ENCODE measurements at places on chromosomes 5 and 9.
A peak's percentile ranks its signal among the peaks of the same experiment; 100 is the strongest.

DNA sequence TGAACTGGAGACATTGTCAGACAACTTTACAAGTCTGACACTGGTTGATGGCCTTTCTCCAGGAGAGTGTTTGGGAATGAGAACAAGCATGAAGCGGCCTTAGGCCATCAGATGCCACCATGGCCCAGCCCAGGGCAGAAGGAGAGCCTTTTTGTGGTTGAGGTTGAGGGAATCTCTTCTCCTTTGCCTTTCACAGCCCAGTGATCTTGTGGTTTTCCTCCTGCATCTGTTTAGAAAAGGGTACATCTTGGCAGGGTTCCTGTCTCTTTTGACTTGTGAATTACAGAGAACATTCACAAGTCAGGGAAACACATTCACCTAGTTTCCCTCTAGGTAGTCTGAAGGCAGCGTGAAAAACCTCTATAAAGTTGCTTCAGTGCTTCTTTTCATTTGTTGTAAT is 27.5 kb downstream of the DMRT2 start:
- no peak for DNase-seq

GRCh38 chr5:1401536-1402138 is 43.6 kb downstream of the SLC6A3 start:
- DNase-seq: peak; percentile 85

DNA sequence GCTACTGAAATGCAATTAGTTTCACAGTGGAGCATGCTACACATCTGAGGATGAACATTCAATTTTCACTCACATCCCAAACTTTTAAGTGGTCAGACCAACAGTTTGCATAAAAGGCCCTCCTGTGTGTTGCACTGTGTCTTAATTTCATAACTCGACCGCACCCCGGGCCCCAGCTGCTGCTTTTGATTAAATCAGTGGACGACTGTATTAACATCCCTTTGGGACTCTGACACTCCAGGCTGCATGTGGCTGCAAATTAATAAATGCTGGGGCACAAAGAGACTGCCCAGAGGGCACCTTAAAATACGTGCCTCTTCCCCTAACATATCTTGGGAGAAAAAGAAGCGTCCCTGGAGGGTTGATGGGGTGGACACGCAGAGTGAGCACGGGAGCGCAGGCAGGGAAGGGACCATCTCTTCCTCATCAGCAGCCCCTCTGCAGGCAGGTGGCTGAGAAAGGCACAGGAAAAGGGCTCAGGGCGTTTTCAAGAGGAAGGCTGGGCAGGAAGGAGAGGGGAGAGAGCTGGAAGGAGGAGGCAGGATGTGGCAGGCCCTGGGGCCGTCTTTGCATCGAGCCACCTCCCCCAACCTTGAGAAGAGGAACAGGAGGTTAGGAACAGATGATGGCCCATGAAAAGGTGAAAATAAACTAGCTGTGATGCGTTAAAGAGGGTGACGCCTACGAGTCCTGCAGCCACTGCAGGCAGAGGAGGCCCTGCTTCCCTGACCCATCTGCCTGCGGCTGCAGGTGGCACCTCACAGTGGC is 18.6 kb downstream of the MED10 start:
- peak; percentile 46 for DNase-seq

DNA sequence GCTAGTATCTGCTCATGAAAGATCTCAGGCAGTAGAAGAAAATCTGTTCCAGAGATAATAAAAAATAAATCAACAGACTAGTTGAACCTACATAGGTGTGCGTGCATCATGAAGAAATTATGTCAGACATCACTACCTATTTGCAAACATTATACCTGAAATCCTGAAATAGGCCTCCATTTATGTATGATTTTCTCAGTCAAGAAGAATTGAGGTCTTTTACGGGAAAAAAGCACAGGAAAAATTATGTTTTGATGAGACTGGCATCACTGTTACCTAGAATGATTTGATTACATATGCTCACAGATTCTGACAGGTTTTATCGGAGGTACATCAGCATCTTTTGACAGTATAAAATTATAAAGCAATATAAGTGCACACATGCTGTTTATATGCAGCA is 1570.5 kb upstream of the NUDT12 start:
- DNase-seq: no peak

DNA sequence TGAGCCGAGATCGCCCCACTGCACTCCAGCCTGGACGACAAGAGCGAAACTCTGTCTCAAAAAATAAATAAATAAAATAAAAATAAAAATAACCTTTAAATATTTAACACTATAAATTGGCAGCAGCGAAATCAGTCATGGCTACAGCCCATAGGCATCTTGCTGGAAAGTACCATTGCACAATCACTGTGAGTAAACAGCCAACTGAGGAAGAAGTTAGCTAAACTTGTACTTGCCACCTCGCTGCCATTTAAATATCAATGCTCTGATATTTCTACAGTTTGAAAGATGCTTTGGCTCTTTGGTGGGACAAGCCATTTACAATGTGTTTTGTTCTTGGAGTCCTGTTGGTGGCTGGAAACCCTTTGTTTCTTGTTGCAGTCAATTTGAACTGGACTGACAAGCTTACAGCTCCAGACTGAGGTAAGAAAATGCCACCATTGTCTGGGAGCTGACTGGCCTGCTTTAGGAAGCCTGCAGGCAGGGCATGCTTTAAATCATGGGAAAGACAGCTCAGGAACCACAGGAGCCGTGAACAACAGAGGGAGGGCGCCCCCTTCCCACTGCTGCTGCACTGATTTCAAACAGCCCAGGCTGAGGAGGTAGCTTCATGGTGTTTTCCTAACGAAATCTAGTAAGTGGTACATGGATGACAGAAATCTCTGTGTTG is 322.8 kb upstream of the RFX3 start:
- DNase-seq: peak; percentile 50

DNA sequence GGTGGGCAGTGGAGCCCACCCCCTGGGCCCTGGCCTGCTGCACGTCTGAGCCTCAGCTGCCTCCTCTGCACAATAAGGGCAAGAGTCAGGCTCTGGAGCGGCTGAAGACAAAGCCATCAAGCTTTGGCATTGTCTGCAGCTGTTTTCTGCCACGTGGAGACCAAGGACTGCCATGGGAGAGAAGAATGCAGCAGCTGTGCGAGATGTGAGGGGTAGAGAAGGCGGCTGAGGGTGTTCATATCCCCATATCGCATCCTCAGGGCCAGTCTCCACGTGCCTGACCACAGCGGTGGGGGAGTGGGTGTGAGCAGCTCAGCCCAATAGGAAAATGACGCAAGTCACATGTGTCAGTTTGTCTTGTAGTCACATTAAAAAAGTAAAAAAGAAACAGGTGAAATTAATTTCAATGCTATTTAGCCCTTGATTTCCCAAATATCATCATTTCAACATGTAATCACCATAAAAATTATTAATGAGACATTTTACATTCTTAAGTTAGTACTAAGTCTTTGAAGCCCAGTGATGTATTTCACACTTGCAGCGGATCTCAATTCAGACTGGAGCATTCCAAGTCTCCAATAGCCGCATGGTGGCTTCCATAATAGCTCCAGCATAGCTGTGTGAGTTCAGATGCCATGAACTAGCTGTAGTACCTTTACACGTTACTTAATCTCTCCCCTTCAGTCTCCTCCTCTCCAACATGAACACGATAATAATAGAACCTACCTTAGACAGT is 6.6 kb downstream of the C1QTNF2 start:
- DNase-seq: no peak

- DNase-seq: no peak
These were observed 52.4 kb downstream of the TMOD1 start for GRCh38 chr9:97553841-97554240.

DNA sequence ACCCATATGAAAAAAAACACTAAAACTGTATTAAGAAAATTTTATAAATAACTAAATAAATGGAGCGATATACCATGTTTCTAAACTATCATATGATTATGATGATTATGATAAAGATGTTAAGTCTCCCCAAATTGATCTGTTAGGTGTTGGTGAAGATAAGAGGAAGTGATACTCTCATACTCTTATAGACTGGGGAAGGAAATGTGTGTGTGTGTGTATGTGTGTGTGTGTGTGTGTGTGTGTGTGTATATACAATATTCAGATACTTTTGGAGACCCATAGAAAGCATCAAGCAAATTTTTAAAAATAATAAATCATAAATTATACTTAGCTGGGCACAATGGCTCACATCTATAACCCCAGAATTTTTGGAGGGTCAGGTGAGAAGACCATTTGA is 62.9 kb downstream of the TMEM232 start:
- no peak for DNase-seq

- DNase-seq: no peak
These were observed 47.2 kb downstream of the F2R start for GRCh38 chr5:76763136-76763535.

GRCh38 chr9:88767504-88767790 is 223.8 kb upstream of the S1PR3 start:
- no peak for DNase-seq

- DNase-seq: no peak
These were observed 23.5 kb downstream of the SPTAN1 start for GRCh38 chr9:128575916-128576315.

GRCh38 chr5:93088592-93089389 is 492.2 kb downstream of the NR2F1-AS1 start:
- no peak for DNase-seq

DNA sequence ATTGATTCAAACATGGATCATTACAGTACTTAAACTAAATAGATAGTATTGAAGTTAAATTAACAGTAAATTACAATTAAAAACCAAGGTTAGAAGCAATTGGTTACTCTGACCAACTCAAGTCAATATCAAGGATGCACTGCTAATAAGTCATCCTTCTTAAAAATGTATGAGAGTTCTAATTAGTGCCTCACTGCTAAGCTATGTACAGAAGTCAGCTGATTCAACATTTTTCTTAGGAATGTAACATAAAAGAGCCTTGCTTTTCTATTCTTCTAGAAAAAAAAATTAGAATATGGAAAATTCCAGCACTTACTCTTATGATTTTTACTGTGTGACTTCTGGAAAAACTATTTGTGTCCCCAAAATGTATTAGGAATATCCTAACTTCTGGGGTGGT is 75.7 kb upstream of the FBN2 start:
- DNase-seq: no peak

- DNase-seq: no peak
These were observed 86.5 kb upstream of the FSTL4 start for GRCh38 chr5:133698646-133699526.

GRCh38 chr5:96468956-96469355 is 35.9 kb upstream of the PCSK1 start:
- no peak for DNase-seq

DNA sequence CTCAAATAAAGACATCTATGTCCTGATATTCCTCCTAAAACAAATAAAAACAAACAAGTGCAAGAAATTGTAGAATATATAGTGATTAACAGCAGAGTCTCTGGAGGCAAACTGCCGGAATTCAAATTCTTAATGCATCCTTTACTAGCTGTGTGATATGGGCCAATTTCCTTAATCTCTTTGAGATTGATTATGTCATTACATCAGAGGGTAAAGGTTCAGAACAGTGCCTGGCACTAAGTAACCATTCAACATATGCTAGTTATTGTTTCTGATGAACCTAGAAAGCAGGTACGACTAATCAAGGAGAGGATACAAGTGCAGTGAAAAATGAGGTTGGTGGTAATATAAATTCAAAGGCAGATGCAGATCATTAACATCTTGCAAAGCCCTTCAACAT is 81.1 kb upstream of the ADAMTS19 start:
- DNase-seq: no peak

DNA sequence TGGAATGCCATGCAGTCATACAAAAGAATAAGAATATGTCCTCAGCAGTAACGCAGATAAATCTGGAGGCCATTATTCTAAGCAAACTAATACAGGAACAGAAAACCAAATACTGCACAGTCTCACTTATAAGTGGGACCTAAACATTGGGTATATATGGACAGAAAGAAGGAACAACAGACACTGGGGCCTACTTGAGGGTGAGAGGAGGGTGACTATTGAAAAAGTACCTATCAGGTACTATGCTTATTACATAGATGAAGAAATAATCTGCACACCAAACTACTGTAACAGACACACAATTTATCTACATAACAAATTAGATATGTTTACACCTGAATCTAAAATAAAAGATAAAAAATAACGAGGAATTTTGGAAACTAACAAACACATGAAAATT is 38.8 kb downstream of the MEIKIN start:
- no peak for DNase-seq

GRCh38 chr9:121503444-121503843 is 3.8 kb upstream of the GGTA1 start:
- peak; percentile 60 for DNase-seq

DNA sequence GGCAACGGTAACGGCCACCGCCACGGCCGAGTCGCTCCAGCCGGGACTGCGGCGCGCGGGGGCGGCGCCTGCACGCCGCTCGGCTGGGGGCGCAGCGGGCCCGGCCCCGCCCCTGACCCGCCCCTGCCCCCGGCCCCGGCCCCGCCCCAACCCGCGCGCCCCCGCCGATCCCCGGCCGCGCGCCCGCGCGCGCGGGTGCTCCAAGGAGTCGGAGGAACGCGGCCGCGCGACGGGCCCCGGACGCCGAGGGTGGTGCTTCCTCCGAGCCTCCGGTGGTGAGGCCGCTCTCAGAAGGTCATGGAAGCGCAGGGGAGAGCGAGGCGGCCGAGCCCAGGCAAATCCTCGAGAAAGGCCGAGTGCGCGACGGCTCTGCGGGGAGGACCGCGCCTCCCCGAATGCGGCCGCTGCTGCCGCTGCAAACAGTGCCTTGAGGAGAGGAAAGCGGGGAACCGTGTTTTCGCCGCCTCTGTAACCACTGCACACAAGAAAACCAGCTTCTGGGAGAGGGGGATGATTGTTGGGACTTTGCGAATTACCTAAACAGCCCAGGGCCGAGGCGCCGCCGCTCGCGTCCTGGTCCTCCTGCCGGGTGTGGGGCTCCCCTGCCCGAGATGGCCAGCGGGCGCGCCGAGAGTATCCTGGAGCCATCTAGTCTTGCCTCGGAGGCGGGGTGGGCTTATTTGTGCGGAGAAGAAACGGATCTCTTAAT is at the start of gene LIFR:
LIFR (minus strand) TSS at position 48 of the 709 bp plus-strand sequence. CDS start 25,999 bp downstream, outside the sequence.
- peak; percentile 98 for DNase-seq

- no peak for DNase-seq
These were observed 102.5 kb downstream of the OTULIN start for GRCh38 chr5:14767053-14767452.

- no peak for DNase-seq
These were observed 935.7 kb upstream of the NUDT12 start for GRCh38 chr5:104498281-104498680.

DNA sequence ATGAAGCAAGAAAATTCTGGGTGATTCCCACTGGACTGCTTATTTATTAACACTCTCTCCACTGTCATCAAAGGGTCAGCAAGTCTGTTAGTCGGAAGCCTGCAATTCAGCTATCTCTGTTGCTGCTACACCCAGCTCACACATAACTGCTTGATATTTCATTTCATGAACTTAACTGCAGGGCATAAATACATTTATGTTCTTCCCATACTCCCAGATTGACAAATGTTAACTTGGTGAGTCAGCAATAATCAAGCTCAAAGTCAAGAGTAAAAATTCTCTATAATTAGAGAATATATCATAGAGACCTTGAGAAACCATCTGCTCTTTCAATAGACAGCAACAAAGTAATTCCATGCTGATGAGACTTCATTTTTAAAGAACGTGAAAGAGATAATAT is 198.8 kb downstream of the ADAMTS12 start:
- no peak for DNase-seq

All from SK-N-SH (cell line).